Mesendoderm (in vitro differentiated cells): ENCODE measurements at places on chromosomes 5 and 9.

- no peak overlapping the region for H3K27ac ChIP-seq
- H3K27me3 ChIP-seq = no peaks in the 10 kb centered on the region
- no peak for DNase-seq
- H3K4me1 ChIP-seq = peaks cover 4% of the 10 kb centered on the region
- H3K36me3 ChIP-seq = no peaks in the 10 kb centered on the region
Measured at GRCh38 chr5:58486290-58486689, 4.9 kb upstream of the GAPT start.

DNA sequence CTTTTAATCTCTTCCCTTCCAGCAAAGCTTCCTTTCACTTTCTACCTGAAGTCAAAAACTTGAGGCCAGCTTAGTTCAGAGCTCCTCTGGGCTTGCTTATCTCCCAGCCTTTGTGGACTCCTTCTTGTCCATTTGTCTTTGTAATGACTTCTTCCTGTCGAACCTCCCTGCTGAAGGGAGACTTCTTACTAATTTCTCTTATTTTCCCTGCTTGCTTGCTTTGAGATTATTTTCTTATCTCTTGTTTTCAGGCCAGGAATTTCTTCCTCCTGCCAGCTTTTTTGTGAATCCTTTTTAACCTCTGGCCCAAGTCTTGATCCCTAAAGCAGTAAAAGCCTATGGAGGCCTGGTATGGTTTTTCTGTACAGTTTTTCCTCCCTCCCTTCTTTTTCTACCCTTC is 46.8 kb upstream of the DHFR start:
- no peak overlapping the region for H3K4me3 ChIP-seq
- no peaks in the 10 kb centered on the region for H3K36me3 ChIP-seq
- no peaks in the 10 kb centered on the region for H3K27me3 ChIP-seq
- H3K27ac ChIP-seq = no peak overlapping the region

DNA sequence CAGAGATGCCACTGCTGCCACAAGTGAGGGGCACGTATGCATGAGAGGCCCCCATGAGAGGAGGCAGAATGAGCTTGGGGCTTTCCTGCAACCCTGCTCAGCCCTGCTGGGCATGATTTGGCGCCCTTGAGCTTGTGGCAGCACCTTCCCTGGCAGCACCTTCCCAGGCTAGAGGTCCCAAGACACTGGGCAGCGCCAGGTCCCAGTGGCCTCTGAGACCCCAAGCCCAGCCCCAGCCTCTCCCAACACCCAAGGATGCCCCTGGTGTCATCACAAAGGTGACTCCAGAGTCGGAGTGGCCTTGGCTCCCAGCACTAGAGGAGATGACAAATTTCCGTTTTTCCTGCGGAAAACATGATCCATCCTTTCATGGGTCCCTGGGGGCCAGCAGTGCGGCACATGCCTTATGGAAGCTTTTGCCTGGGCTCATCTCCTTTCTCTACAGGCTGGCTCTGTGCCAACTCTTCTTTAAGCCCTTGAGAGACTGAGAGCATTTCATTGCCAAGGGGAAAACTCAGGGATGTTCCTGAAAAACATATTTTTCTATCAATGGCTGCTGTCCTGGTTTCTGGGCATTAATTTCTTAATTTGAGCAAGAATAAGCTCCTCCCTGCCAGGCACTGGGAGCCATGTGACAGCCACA is 77.1 kb upstream of the ADAMTS2 start:
- H3K36me3 ChIP-seq = no peaks in the 10 kb centered on the region
- H3K4me3 ChIP-seq = no peak overlapping the region
- H3K4me1 ChIP-seq = no peaks in the 10 kb centered on the region
- H3K27me3 ChIP-seq = no peaks in the 10 kb centered on the region
- H3K27ac ChIP-seq = no peak overlapping the region

- H3K36me3 ChIP-seq = no peaks in the 10 kb centered on the region
- DNase-seq = no peak
- H3K27me3 ChIP-seq = no peaks in the 10 kb centered on the region
- H3K27ac ChIP-seq = no peak overlapping the region
- H3K4me3 ChIP-seq = no peak overlapping the region
- peaks cover 1% of the 10 kb centered on the region for H3K4me1 ChIP-seq
Measured at GRCh38 chr9:2419347-2419746, 202.2 kb upstream of the VLDLR start.
